ENCODE measurements at places on chromosomes 1 and 21. TPM values are rescaled to one million over a fixed set of nuclear protein-coding genes. Genes with fewer than 3 reads are reported as not detected.

ALG6 gene
- total RNA-seq: 3.3 TPM

TRPM2 gene
- 7.8 TPM for total RNA-seq

TDRD5 gene
- not detected for total RNA-seq

GRHL3 gene
- total RNA-seq: 0.65 TPM

SLC1A7 gene
- total RNA-seq: not detected

ZNF593OS gene
- not detected for total RNA-seq

USH2A gene
- not detected for total RNA-seq

CCDC27 gene
- not detected for total RNA-seq

CFHR5 gene
- not detected for total RNA-seq

CD1E gene
- not detected for total RNA-seq

OR2T35 gene
- total RNA-seq: not detected

KRTAP12-2 gene
- total RNA-seq: not detected

SLC25A34 gene
- total RNA-seq: 0.48 TPM

OR2L8 gene
- total RNA-seq: not detected

S100A8 gene
- total RNA-seq: not detected

SPATA1 gene
- total RNA-seq: 0.75 TPM

TSSK3 gene
- total RNA-seq: not detected

GJA5 gene
- total RNA-seq: not detected

CRABP2 gene
- 13.0 TPM for total RNA-seq

PRRX1 gene
- not detected for total RNA-seq

Measured in A549 treated with ZK216348 at 1 μM for 4 hours (cell line).